Ureter (tissue), 1 donor: ENCODE measurements at places on chromosomes 7 and 10. TPM values are rescaled to one million over a fixed set of nuclear protein-coding genes. Genes with fewer than 3 reads are reported as not detected.
A peak's percentile ranks its signal among the peaks of the same experiment; 100 is the strongest.

Gene ADIRF
- total RNA-seq, result 790 TPM

Gene CLDN12
- total RNA-seq, result 28.5 TPM

Gene AGAP4
- total RNA-seq, result 40.2 TPM

Gene BEND7
- 22.5 TPM for total RNA-seq

Gene ASB10
- not detected for total RNA-seq

Gene NPFFR1
- total RNA-seq, result 0.05 TPM

Gene MAT1A
- total RNA-seq, result 0.75 TPM

Gene NRF1
- 32.4 TPM for total RNA-seq

Gene FEZF1
- total RNA-seq, result not detected

Gene GCK
- total RNA-seq, result 0.39 TPM

Gene STEAP1
- total RNA-seq, result 20.5 TPM

DNA sequence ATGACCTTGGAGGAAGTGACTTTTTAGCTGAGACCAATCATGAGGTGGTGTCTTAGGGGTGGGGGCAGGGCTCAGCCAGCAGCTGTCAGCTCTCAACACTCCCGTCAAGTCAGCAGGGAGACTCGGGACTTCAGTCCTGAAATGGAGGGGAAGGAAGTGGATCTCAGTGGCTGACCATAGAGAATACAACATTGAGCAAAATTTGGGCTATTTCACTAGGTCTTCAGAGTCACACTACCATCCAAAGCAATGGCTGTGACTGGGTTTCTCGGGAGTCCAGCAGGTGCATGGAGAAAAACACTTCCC is 16.8 kb upstream of the GIMAP6 start:
- DNase-seq, result no peak

DNA sequence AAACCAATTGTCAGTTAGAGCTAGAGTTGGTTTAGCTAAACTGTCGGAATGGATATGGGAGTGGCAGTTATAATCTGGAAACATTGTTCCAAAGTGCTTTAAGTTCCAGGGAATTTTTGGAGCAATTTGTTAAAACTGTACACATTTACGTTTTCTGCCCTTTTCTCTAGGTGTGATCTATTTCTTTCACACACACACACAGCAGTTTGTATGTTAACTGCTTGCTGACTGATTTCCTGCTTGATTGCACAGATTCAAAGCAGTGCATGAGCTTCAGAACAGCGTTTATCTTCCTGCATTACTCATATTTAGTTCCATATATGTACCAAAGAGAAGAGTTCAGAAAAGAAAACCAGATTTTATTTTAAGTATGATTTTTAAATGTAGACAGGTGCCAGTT is 57.9 kb downstream of the MGMT start:
- no peak for DNase-seq

- no peak for DNase-seq
These were observed 2.5 kb upstream of the RHBDD2 start for GRCh38 chr7:75876126-75876881.

GRCh38 chr7:44472843-44473242 is 17.6 kb downstream of the NUDCD3 start:
- DNase-seq, result no peak

DNA sequence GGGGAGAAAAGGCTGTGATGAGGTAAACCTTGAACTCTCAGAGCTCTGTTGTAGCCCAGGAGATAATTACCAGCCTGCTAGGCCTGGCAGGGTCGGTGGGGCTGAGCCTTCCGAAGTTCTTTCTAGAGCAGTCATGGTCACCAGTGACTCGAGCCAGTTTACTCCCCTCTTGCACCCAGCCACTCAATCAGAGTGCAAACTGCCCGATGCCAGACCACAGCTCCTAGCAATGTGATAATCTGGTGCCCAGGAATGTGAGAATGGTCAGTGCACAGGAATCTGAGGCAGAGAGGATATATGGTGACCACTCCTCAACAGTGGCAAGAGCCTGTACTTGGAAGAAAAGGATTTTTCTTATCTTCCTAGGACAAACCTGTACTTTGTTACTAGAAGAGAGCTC is 46.4 kb upstream of the KMT2E start:
- DNase-seq, result no peak

- no peak for DNase-seq
These were observed 56.8 kb upstream of the TMEM229A start for GRCh38 chr7:124089621-124090020.

DNA sequence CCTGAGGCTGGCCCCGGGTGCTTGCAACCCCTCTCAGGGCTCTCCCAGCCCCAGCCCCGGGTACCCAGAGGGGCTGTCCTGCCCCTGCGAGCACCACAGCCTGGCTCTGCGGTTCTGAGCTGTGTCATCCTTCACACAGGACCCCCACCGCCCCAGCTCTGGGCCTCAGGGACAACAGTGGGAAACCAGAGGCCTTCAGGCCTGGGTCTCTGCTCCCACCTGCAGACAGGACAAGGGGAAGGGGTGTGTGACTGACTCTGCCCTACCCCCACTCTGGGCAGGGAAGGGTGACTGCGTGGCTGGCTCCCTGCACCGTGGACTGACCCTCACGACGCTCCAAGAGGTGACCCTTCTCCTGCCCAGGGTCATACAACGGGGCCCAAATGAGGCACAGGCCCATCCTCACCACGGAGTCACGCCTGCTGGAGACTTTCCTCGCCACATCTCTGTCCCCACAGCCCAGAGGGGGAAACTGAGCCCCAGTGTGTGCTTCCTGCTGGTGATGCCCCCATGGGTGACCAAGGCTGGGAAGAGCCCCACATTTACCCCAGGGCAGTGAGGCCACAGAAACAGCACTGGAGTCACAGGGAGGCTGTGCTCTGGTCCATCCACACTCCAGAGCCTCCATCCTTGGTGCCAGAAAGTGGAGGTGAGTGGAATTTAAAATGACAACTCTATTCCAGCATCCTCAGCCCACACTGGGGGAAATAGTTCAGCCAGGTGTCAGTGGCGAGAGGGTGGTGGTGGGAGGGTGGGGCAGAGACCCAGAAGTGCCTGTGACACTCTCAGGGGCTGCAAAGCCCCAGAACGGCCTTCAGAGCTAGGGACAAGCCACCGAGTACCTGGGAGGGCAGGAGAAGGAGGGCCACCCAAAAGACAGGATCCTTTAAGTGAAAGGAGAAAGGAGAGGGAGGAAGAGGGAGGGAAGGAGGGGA is 13.6 kb downstream of the CAMK2B start:
- peak; percentile 32 for DNase-seq

DNA sequence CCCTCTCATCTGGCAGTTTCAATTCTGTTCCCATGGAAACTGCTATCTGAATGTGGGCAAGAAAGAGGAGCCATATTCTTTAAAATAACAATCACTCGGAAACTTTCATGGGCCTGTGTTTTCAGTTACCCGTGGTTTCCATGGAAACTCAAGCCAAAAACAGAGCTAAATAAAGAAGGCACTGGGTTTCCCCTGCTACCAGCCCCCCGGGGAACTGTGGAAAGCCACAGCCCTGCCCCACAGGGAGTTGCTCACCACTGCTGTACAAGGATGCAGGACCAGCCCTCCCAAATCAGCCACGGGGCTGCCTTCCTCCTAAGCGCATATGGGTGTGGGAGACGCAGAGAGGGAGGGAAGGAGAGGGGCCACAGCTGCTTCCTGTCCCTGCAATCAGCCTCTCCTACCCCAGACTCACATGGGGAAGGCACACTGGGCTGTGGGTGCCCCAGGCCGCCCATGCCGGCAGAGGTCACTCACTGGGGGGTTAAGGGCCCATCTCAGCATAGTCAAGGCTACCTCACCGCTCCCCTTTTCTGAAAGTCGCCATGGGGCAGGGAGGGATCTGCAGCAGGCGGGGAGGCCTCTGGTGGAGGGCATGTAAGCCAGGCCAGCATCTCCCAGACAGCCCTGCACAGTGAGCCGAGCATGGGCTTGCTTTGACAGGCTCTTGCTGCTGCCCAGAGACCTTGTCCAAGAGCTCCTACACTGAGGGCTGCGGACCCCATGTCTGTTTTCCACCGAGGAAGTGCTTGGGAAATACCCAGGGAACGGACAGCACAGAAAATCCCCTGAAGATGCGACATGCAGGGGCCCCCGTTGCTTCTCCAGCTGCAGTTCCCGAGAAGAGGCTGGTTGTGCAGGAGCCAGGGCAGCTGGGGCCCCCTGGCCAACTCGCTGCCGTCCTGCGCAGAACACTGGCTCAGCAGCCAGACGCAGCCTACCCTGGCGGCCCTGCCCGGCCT is 157.3 kb upstream of the PPP2R2D start:
- no peak for DNase-seq

DNA sequence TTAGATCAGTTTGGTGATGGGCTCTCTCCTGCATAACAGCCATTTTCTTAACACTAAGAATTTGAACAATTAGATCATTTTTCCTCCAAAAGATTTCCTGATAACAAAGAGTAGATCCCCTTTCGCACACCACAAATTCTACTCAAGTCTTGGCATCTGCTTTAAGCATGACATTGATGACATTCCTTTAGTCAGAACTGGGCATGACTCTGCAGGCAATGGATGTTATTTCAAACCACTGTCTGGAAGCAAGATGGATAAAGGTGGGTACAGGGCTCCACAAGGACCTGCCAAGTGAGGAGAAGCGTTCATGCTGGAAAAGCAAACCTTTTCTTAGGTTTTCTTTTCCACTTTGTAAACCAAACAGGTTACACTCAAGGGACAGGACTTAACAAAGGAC is 123.5 kb downstream of the GLCCI1 start:
- DNase-seq, result no peak

GRCh38 chr10:95392681-95393164 is 101.9 kb upstream of the PDLIM1 start:
- no peak for DNase-seq

- DNase-seq, result peak; percentile 58
These were observed 1.1 kb downstream of the TRRAP start for GRCh38 chr7:98879198-98879978.

DNA sequence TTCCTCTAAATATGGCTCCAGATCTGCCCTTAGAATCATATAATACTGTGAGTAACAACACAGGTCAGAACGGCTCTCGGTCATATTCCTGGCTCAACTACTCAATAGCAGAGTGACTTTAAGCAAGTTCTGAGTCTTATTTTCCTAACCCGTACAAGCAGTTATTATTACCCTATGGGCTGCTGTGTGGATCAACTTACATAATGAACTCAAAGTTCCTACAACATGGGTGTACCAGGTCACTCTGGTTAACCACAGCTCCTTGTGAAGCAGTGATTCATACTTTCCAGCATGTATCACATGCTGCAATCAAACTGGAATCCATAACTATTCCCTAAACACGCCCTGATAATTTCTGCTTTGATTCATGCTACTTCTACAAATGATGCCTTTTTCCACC is 107.3 kb downstream of the LRRN3 start:
- DNase-seq, result no peak

DNA sequence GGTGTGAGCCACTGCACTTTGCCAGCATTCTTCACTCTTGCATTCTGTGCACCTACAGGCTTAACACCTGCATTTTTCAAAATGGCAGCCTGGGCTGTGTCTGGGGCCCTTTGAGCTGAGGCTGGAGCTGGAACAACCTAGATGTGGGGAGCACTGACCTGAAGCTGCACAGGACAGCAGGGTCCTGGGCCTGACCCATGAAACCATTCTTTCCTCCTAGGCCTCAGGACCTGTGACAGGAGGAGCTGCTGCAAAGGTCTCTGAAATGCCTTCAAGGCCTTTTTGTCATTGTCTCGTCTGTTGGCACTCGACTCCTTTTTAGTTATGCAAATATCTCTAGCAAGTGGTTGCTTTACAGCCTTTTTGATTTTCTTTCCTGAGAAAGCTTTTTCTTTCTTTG is 82.3 kb downstream of the INPP5A start:
- DNase-seq, result no peak

GRCh38 chr10:76178532-76179292 is 747.3 kb downstream of the LRMDA start:
- DNase-seq, result no peak

GRCh38 chr7:22438994-22439393 is 61.0 kb downstream of the STEAP1B start:
- DNase-seq, result no peak

- DNase-seq, result no peak
These were observed 157.1 kb downstream of the PRKCQ start for GRCh38 chr10:6423004-6423403.

- DNase-seq, result no peak
These were observed 296.0 kb upstream of the SP4 start for GRCh38 chr7:21131897-21132296.

GRCh38 chr7:151736403-151736909 is 140.5 kb downstream of the PRKAG2 start:
- DNase-seq, result peak; percentile 81

DNA sequence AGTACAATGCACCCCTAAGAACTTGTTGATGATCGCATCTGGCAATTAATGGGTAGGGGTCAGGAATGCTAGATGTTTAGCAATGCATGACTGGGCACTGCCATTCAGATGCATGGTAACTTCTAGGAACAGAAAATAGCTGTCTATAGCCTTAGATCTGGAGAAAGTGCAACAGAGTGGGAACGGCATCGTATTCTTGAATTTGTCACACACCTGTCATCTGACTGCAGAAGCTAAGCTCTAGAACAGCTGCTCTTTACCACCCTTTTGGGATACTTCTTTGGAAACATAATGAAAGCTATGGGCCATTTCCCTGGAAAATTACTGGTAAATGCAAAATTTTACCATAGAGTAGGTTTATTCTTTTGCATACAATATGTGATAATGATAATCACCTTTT is 118.1 kb downstream of the SLC25A13 start:
- no peak for DNase-seq

GRCh38 chr7:90708841-90709317 is 112.8 kb downstream of the CDK14 start:
- DNase-seq, result no peak

GRCh38 chr7:16702441-16702840 is 51.1 kb upstream of the TSPAN13 start:
- no peak for DNase-seq

- DNase-seq, result no peak
These were observed 162.8 kb downstream of the ELMO1 start for GRCh38 chr7:37285706-37286453.

GRCh38 chr10:92382631-92383030 is 91.7 kb downstream of the MARCHF5 start:
- no peak for DNase-seq

DNA sequence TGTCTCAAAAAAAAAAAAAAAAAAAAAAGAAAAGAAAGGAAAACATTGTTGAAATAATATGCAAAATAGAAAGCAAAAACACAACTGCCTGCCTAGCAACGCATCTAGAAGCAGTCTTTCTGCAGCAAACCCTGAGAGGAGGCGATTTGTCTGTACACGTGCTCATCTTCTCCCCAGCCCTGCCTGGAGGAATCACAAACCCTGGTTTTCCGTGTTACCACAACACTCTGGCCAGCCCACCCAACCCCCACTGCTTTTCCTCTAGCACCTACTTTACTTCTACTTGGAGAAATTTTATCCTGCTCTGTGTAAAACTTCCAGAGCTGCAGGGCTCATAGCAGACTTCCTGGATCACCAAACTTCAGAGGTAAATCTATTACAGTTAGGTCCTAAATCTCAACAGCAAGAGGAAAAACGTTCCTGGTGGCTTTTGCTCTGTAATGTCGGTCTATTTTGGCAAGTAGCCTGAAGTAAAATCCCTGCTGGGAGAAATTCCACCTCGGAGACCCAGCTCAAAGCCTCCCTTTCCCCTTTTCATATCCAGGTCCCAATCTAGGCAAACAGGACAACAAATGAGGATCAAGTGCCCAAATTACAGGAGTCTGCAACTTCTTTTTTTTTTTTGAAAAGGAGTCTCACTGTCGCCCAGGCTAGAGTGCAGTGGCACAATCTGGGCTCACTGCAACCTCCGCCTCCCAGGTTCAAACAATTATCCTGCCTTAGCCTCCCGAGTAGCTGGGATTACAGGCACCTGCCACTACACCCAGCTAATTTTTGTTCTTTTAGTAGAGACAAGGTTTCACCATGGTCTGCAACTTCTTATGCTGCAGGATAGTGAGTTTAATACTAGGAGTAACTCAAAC is 91.6 kb downstream of the DNMBP start:
- DNase-seq, result no peak

- peak; percentile 38 for DNase-seq
These were observed 66.9 kb downstream of the PTPRE start for GRCh38 chr10:127973791-127974311.

GRCh38 chr7:73613954-73614735 is 10.2 kb downstream of the MLXIPL start:
- no peak for DNase-seq
